ENCODE measurements at places on chromosomes 7 and 10.

- DNase-seq, result no peak
Measured at GRCh38 chr10:11468126-11468742, 143.2 kb downstream of the USP6NL start.

GRCh38 chr7:158956805-158957509 is 100.6 kb downstream of the DYNC2I1 start:
- DNase-seq, result no peak

DNA sequence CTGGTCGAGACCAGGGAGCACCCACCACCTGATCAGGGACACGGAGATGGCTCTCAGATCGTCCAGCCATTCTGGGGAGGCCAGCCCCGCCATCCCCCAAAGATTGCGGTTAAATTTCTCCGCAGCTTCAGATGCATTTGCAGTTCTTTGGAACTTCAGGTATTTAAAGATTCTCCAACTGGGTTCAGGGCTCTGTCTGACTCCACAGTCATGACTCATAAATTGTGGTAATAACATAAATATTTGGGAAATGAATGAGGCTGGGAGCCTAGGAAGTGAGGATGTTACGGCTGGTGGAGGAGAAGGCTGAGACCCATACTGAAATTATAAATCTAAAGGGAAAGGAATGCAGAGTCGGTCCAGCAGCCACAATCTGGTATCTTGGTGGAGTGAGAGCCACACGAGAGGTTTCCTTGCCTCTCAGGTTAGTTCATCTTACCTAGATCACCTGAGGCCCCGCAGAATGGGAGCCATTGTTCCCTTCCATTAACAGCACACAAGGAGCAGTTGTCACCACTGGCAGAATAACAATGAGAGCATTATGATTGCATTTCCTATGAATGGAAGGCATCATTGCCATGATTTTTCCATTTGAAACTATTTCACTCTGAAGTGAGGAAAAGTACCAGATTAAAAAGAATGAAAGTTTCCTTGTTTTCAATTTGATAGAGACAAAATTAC is 26.7 kb upstream of the DNAJB6 start:
- DNase-seq, result no peak

DNA sequence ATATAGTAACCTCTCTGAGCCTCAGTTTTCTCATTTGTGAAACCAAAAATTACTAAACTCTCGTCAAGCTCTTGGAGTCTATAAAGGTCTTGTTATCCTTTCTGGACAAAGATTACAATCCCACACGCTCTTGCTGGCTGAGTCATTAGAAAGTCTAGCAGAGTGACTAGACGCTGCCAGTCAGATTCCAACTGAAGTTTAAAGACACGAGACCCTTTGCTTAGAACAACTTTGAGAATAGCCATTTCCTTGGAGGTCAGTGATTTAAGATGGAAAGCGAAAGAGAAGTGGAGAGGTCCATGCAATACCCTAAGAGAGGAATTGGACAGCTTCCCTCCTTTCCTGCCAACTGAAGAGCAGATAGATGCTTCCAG is 119.5 kb downstream of the APBB1IP start:
- DNase-seq, result no peak

- DNase-seq, result no peak
Measured at GRCh38 chr7:87226495-87226894, 7.0 kb upstream of the TMEM243 start.

GRCh38 chr7:77561352-77561751 is 24.3 kb downstream of the PTPN12 start:
- DNase-seq, result no peak

GRCh38 chr7:66735850-66736249 is 4.7 kb upstream of the RABGEF1 start:
- DNase-seq, result no peak

DNA sequence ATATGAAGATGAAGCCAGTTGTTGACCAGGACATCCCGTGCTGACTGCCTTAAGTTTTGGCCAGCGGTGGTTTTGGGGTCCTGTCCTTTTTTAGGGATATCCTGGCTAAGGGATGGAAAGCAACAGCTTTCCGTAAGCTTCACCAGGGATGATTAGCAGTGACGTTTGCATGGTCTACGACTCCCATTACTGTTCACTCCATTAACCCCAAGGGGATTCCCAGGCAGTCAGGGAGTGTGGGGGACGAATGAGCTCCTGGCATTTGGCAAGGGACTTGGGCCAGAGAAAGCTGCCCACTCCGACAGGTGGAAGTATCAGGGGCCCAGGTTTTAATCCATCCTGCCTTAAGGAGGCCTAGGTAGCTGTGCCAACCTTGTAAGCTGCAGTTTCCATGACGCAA is 66.8 kb downstream of the ITGB1 start:
- DNase-seq, result no peak

DNA sequence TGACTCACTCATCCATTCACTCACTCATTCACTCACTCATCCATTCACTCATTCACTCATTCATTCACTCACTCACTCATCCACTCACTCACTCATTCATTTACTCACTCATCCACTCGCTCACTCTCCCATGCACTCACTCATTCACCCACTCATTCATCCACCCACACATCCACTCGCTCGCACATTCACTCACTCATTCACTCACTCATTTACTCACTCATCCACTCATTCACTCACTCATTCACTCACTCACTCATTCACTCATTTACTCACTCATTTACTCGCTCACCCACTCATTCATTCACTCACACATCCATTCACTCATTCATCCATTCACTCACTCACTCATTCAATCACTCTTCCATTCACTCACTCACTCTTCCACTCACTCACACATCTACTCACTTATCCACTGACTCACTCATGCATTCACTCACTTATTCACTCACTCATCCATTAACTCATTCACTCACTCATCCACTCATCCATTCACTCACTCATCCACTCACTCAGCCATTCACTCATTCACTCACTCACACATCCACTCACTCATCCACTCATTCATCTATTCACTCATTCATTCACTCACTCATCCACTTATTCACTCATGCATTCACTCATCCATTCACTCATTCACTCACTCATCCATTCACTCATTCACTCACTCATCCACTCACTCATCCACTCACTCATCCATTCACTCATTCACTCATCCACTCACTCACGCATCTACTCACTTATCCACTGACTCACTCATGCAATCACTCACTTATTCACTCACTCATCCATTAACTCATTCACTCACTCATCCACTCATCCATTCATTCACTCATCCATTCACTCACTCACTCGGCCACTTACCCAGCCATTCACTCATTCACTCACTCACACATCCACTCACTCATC is 74.0 kb downstream of the CARD11 start:
- no peak for DNase-seq

DNA sequence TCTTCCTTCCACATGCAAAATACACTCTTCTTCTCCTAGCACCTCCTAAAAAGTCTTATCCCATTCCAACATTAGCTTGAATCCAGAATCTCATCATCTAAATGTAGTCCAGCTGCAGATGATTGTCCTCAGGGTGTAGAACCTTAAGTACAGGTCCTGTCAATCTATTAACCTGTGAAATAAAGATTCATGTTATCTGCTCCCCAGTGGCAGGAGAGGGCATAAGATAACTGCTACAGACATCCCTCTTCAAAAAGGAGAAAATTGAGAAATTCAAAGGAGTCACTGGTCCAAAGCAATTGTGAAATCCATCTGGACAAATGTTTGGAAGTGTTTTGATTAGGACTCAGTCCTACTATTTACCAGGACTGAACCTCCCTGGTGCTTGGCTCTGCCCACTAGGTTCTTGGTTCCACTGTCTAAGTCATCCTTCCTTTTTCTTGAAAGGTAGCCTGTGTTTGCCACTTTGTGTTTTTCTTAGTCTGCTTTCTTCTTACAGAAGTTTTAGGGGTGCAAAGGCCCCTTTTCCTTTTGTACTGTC is 96.2 kb downstream of the ADD3 start:
- DNase-seq, result no peak

- DNase-seq, result no peak
Measured at GRCh38 chr7:156031679-156032478, 219.6 kb upstream of the SHH start.

GRCh38 chr7:126040114-126041045 is 1110.8 kb upstream of the POT1 start:
- no peak for DNase-seq

DNA sequence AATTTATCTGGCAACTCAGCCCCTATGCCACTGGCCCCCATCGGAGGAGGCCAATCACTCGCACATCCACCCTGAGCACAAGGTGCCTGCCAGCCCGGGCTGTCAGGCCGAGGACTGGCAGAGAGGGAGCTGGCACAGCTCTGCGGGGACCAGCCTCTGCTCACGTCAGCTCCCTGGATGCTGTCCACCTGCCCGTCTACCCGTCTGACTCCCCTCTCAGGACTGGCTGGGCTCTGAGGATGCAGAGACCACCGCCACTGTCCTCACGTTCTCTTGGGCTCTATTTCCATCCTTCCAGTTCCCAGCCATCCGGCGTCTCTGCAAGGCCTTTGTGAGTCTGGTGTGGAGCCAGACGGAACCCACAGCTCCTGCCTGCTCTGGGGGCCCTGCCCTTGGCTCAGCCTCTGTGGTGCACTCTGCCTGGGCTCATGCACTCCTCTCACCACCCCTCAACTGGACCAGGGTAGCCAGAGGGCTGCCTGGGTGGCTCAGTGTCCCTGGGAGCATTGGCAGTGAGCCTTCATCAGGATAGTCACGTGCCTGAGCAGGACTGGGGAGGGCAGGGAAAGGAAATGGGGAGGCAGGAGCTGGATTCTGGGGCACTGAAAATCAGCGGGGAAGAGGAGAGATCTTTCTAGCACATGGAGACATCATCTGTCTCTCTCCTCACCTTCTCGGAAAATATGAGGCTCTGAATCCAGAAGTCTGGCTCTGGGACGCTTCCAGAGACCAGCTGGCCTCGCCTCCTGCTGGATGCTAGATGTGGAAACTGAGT is 38.0 kb upstream of the PCBD1 start:
- DNase-seq, result no peak

DNA sequence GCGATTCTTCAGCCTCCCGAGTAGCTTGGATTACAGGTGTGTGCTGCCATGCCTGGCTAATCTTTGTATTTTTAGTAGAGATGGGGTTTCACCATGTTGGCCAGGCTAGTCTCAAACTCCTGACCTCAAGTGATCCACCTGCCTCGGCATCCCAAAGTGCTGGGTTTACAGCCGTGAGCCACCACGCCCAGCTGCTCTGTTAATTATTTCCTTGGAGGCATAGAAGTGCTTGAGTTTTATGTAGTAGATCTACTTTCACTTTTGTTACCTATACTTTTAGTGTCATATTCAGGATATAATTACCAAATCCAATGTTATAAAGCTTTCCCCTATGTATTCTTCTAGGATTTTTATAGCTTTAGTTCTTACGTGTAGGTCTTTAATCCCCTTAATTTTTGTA is 1093.0 kb downstream of the GATA3 start:
- no peak for DNase-seq

DNA sequence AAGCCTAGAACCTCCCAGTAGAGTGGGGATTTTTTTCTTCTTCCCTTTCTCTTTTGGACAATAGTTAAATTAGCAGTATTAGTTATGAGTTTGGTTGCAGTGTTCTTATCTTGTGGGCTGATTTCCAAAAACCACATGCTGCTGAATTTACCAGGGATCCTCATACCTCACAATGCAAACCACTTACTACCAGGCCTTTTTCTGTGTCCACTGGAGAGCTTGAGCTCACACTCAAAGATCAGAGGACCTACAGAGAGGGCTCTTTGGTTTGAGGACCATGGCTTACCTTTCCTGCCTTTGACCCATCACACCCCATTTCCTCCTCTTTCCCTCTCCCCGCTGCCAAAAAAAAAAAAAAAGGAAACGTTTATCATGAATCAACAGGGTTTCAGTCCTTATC is 5.4 kb downstream of the OPN1SW start:
- no peak for DNase-seq

- DNase-seq, result no peak
Measured at GRCh38 chr10:26556748-26557640, 118.9 kb downstream of the APBB1IP start.

DNA sequence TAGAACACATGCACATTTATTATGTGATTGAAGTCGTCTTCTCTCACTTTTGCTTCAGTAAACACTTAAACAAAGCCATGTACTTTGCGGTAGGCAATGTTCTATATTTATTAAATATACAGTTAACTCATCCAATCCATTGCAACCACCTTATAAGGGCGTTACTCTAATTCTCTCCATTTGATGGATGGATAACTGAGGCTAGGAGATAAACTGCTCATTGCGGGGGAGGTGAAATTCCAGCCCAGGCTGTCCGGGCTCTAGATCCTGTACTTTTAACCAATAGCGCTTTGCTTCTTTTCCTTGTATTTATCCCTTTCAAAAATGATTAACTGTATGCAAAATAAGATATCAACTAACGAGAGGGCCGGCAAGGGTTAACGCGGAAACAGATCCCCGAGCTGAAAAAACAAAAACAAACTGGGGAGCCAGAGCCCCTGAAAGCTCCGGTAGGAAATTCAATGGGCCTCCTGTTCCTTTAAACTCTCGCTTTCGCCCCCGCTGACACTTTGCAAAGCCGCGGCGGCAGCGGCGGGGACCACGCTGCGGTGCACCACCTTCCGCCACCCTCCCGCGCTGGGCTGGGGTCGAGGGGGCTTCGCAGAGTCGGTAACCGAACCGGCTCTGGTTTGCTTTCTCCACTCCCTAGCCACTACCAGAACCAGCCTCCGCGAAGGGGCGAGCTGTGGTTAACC is 1.0 kb upstream of the PLXDC2 start:
- no peak for DNase-seq

- DNase-seq, result no peak
Measured at GRCh38 chr7:158815083-158815799, 14.1 kb downstream of the ESYT2 start.

DNA sequence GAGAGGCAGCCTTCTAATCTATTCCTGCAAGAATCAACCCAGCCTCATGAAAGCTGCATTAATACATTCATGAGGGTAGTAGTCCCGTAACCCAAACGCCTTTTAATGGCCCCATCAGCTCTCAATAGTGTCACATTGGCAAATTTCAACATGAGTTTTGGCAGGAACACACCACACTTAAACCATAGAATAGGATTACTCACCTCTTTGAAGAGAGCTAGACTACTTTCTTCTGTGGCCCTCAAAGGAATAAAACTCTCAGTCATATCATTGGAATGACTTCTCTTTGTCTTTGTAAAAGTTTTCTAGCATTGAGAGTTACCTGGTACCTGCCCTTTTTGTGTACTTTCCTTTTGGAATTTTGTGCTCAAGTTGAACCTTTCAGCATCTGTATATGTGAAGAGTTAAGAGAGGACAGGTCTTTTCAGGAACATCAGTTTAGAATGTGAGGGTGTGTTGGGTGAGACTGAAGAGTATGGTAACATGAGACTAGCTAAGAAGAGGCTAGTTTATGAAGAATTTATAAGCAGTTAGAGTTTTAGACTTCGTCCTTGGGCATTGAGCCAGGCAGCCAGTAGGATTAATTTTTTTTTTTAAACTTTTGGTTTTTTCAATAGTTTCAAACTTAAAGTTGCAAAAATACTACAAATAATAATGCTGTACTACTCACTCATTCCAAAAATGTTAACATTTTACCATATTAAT is 92.6 kb downstream of the MLLT10 start:
- no peak for DNase-seq

All from stimulated activated CD4-positive, alpha-beta T cell treated with anti-CD3 and anti-CD28 coated beads, Interleukin-4, amount 100 ng/mL, for 4 hours (primary cell).